ENCODE measurements at places on chromosomes 1 and 21.

GRCh38 chr1:30778154-30778978 lies 20.8 kb upstream of the LAPTM5 start:
- peak; percentile 90 for DNase-seq

GRCh38 chr1:158422212-158422611 lies 3.8 kb downstream of the OR10K2 start:
- no peak for DNase-seq

GRCh38 chr1:113978863-113979702 lies at the start of gene OLFML3:
Gene OLFML3 (plus strand): TSS chr1:113979474. CDS start chr1:113979517, 43 bp downstream.
- DNase-seq, result peak; percentile 98

- no peak for DNase-seq
Observed at GRCh38 chr1:151982300-151983005, 11.2 kb downstream of the S100A10 start.

GRCh38 chr1:244712669-244713068 lies 59.7 kb downstream of the DESI2 start:
- DNase-seq, result no peak

DNA sequence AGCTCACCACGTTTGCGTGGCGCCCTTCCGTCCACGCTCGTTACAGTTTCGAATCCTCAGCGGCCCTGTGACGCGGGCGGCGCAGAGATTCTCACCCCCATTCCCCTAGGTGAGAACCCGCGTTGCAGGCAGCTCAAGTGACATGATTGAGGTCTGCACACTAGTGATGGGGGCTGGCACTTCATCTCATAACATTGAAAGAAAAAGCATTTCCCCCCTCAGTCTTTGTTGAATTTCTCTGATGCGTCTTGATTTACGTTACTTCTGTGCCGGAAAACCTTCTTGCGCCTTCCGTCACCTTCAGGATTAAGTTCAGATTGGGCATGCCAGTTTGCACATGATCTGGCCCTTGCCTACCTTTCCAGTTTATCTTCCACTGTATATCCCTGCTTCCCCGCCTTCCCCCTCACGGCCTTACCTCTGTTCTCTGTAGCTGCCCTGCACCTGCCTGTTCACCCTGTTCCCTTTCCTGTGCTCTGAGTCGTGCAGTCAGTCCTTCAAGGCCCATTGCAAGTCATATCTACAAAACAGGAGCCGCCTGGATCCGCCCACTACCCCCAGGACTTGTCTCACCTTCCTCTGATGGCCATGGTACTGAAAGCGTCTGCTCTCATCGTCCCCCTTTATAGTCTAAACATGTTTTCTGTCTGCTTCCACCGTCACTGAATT lies 1.1 kb downstream of the CTPS1 start:
- DNase-seq, result peak; percentile 55

- DNase-seq, result peak; percentile 96
Observed at GRCh38 chr1:39110325-39110851, 84.2 kb downstream of the NDUFS5 start.

DNA sequence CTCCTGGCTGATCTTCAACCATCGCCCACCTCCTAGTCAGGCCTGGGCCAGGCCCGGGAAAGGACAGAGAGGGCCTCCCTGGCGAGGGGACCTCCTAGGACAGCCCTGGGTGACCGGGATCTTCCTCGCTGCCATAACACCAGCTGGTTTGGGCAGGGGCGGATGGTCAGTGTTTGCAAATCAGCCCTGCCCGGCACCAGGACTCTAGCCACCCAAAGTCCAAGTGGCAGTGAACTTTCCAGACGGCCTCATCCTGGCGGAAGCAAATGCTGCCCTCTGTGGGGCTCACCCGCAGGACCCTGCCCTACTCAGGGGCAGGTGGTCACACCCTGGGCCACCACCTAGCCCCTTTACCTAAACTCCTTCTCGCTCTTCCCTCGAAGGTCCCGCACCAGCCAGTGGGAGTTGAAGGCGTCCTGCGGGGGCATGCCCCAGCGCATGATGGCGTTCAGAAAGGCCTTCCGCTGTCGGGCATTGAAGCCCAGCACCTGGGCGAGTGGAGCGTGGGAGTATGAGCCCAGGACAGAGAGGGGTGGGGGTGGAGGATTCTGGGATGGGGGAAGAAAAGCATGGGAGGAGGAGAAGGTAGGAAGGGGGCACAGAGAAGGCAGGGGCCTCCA lies 55.3 kb downstream of the CHD5 start:
- DNase-seq, result no peak

DNA sequence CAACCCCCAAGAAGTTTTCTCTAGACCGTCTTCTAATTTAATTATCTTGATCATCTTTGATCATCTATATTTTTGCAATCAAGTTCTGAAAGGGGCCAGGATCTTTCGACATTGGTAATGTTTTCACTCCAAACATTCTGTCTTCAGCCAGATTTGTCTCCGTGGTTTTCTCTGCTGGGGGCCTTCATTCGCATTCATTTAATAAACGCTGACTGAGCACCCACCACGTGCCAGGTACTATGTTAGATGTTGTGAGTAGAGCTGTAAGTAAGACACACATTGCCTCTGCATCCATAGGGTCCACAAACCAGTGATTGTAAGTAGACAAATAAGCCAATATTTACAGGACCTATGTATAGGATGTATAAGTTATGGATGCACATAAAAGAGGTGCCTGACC lies 134.5 kb upstream of the MROH9 start:
- no peak for DNase-seq

GRCh38 chr1:170530972-170531757 lies 801 bp upstream of the GORAB start:
- peak; percentile 56 for DNase-seq

DNA sequence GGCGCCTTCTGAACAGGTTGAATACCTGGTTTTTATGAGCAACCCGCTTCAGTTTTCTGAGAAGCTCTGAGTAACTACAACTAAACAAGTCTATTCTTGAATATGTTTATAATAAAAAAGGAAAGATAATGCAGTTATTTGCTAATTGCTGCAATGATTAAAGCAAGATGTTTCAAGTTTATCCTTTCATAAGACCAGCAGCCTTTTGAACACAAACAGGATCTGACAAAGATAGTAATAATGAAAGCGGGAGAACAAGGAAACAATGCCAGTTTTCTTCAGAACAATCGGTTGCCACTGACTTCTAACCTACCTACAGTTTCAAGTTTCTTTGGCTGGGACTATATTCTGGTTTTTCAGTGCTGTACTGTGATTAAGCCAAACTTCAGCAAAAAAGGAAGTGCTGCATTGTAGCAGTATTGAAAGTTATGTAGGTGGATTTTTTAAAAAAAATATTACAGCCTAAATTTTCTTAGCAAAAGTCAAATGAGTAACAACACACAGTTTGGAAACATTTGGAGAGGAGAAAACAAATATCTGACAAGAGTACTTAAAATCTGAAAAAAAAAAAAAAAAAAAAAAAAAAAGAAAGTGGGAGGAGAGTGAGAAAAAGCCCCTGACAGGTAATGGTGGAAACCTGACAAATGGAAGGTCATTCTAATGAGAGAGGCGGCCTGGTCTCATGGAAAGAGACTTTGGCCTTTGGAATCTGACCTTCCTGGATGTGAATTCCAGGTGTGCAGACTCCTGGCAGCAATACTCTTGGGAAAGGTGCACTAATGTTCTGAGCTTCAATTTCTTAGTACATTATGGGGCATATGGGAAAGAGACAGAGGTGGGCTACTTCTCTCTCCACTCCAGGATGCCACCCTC lies 11.4 kb downstream of the KCNJ15 start:
- peak; percentile 93 for DNase-seq

DNA sequence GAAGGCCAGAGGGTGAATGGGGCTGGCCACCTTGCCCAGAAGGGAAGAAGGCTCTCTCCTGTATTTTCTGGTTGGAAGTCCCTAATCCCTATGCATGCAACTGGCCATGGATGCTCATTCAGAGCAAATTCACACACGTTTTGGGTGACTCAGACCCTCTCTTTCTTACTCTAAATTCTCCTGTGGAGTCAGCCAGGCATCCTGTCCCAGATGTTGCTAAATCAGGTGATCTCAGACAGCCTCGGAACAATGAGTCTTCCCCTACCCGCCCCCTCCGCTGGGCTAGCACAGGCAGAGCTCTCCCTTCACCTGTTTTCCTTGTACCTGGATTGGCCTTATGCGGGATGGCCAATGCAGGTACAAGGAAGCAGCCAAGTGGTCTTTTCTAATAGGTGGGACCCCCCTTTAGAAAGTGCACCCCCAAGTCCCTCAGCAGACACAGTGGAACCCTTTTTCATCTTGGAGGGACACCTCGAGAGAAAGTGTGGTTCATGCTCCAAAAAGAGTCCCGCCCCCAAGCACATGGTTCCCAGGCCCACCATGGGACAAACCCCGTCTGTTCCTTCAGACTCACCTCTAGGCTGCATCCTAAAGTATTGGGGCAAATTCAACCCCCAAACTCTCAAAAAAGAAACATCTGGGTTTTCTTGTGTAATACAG lies 8.6 kb downstream of the S100A6 start:
- peak; percentile 79 for DNase-seq

- DNase-seq, result no peak
Observed at GRCh38 chr1:23389837-23390321, 20.2 kb upstream of the ZNF436 start.

DNA sequence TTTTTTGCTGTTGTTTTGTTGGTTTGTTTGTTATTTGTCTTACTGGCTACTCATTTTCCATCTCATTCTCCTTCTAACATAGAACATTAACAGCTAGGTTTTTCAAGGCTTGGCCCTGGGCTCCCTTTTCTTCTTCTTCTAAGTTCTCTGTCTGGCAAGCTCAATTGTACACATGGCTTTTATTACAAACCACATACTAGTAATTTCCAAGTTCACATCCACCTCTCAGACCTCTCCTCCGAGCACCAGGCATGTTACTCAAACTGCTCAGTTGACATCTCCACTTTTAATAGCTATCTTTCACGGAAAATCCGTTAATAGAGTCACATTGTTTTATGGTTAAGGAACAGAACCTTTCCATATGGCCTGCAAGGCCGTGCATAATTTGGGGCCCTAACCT lies 736.9 kb upstream of the ADAMTS5 start:
- peak; percentile 60 for DNase-seq

GRCh38 chr21:15742694-15743093 lies 12.9 kb downstream of the USP25 start:
- DNase-seq, result no peak

- no peak for DNase-seq
Observed at GRCh38 chr1:30535595-30536325, 187.6 kb downstream of the MATN1 start.

GRCh38 chr21:42164064-42164789 lies 54.7 kb upstream of the ABCG1 start:
- DNase-seq, result no peak

DNA sequence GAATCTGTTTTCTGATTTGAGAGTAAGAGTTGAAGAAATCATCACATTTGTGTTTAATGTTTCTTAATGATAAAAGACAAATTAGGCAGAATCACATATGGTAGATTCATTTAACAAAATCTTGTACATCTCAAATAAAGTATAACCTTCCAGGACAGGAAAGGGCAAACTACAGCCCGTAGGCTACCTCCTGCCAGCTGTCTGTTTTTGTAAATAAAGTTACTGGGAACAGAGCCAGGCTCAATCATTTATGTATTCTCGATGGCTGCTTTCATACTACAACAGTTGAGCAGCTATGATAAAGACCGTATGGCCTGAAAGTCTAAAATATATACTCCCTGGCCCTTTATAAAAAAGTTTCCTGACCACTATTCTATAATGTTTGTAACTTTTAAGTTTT lies 204.1 kb downstream of the COL24A1 start:
- DNase-seq, result no peak

DNA sequence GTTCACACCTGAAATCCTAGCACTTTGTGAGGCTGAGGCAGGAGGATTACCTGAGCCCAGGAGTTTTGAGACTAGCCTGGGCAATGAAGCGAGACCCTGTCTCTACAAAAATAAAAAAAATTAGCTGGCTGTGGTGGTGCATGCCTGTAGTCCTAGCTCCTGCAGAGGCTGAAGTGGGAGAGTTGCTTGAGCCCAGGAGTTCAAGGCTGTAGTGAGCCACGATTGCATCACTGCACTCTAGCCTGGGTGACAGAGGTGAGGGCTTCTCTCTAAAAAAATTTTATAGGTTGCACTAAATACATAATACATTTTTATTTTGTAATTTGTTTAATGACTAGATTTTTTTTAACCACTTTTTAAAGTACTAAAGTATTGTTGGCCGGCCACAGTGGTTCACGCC lies 6.1 kb downstream of the PARK7 start:
- no peak for DNase-seq

GRCh38 chr1:153023109-153023508 lies 7.9 kb upstream of the SPRR1B start:
- DNase-seq, result no peak

DNA sequence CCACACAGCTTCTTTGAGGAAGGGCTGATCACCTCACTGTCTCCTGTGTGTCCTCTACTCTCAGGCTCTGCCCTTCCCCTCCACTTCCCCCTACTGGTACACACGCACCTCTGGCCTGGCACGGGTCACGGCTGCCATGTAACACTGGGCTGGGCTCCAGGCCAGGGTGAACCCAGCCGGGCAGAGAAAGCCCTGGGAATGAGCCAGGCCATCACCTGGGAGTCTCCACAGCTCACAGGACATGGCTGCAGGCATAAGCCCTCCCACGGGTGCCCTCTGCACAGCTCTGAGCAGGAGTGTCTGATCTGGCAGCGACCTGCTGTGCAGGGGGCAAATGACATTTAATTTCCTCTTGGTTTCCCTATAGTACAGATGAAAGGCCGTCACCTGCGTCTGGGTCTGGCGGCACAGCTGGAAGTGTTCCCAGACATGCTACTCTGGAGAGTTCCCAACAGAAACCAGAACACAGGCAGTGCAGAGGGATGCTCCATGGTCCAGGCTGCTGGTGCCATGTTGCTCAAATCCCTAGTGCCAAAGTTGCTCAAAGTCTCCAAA lies 61.2 kb downstream of the ERI3 start:
- DNase-seq, result no peak

GRCh38 chr1:70840260-70840953 lies 207.2 kb downstream of the PTGER3 start:
- DNase-seq, result no peak

GRCh38 chr1:200780545-200781369 lies 42.1 kb downstream of the CAMSAP2 start:
- peak; percentile 20 for DNase-seq

GRCh38 chr1:17128361-17128760 lies 9.1 kb upstream of the PADI2 start:
- DNase-seq, result peak; percentile 86

GRCh38 chr1:47865881-47866535 lies 131.2 kb downstream of the TRABD2B start:
- DNase-seq, result no peak

GRCh38 chr21:36948686-36949085 lies 17.8 kb downstream of the HLCS start:
- peak; percentile 45 for DNase-seq

Data from fibroblast of mammary gland (primary cell).